CMK (cell line): ENCODE measurements at places on chromosomes 3 and 15.
A peak's percentile ranks its signal among the peaks of the same experiment; 100 is the strongest.

DNA sequence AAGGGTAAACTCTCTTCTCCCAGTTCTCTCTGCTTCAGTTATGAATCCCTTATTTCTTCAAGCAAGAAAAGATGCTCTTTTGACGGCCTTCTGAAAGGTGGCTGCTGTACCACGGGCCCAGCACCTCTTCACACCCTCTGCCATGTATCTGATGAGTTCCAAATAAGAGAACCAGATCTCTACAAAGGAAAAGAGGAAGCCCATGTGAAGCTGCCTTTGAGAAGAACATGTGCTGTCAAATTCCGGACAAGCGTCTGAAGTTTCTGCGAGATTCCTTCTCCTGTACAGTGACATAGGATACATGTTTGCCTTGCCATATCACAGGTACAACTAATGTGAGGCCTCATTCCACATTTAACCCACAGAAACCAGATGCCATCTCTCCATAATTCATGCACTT, 59.2 kb downstream of the SH3BP5 start:
- no peak for DNase-seq

GRCh38 chr15:95816591-95816990, 513.9 kb upstream of the NR2F2 start:
- DNase-seq = no peak

- no peak for DNase-seq
Observed at GRCh38 chr3:15120986-15121385, 22.0 kb upstream of the RBSN start.

- no peak for DNase-seq
Observed at GRCh38 chr3:116579840-116580239, 129.7 kb upstream of the TUSC7 start.

GRCh38 chr15:55588070-55588814, at the start of gene PYGO1:
Gene PYGO1, minus strand, starts transcription at chr15:55588345. Its CDS starts 462 bp downstream, at chr15:55587883.
- no peak for DNase-seq

DNA sequence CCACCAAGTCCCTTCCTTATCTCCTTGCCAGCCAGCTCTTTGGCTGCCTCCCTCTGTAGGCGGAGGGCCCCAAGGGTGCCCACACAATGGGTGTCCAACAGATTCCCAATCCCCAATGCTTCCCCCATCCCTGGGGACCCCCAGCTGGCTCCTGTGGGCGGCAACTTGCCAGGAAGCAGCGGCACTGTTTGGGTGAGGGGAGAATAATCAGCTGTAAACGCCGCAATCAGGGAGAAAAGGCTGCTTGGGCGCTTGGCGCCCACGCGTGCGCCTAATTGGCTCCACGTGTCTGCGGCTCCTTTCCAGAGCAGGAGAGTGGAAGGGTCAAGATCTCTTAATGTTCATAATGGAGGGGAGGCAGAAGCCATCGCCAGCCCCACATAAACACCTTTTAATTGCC, 67.9 kb upstream of the TMEM115 start:
- no peak for DNase-seq

- no peak for DNase-seq
Observed at GRCh38 chr15:34327906-34328305, 9.7 kb downstream of the SLC12A6 start.

DNA sequence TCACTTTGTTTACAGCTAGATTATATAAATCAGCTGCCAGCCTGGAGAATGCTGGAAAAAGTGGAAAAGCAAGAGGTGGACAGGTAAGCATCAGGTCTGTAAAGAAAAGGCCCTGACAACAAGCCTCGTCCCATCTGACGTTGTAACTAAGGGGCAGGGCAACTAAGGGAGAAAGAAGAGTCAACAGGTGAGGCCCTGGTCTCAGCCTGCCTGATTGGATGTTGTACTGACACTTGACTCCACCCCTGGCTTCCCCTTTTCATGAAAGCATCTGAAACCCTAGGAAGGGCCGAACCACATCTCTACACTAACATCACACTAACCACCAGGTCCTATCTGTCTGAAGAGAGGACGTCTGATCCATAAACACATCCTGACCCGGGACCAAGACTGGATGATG, 357.6 kb upstream of the CFAP20DC start:
- DNase-seq = no peak

DNA sequence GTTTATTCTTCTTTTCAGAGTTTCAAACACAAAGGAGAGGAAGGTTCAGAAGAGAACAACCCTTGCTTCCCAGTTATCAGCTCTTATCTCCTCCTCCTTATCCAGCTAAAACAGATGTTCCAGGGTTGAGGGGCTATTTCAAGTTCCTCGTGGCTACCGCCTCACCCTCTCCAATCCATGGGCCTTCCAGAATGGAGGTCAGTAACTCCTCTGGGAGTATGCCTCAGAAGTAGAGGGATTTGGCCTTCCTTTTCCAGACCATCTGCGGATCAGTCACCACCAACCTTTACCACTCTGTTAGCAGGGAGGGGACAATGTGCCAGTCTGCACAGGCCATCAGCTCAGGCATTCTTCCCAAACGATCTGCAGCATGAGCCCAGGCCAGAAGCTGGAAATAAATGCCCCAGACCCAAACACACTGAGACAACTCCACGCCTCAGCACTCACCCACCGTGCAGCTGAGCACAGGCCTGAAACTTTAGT, 14.8 kb downstream of the HTR3C start:
- peak; percentile 9 for DNase-seq

GRCh38 chr15:62653122-62653521, 389.4 kb upstream of the TPM1 start:
- DNase-seq = no peak
